SK-N-SH treated with all-trans-retinoic acid at 6 μM for 48 hours (cell line): ENCODE measurements at places on chromosomes 4 and X.
A peak's percentile ranks its signal among the peaks of the same experiment; 100 is the strongest.

DNA sequence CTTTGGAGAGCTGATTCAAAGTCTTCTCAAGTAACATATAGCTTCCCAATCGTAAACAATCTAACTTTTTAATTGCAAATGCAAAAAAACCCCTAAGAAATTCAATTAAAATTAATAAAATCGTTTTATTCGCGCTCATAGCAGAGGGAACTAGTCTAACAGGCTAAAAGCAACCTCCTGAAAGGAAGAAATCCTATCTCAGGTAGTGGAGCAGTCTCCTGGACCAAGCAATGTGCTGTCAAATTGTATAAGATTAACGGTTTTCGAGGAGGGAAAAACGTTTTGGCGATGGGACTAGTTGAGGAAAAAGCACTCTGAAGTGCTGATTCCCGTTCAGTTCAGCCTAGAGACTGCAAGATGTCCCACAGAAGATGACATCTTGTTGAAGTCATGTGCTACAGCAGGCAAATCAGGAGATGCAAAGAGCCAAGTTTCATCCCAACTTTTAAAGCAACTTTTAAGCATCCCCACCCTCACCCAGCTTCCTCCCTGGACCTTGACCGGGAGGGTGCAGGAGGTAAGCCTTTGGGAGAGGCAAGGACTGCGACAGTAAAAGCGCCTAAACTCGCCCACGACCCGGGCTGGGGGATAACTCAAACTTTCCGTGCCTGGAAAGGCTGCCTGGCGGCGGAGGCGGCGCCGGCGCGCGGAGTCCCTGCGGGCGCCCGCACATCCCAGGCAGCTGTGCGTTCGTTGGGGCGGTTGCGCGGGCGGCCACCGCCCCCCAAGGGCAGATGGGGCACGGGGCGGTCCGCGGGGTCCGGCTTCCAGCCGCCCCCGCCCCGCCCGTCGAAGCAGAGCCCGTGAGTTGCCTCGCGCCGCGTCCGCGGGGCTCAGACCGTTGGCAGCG, 784 bp downstream of the MAP7D3 start:
- peak; percentile 78 for ATAC-seq

- ATAC-seq = no peak
Measured at GRCh38 chr4:54224996-54225597, 4.0 kb upstream of the PDGFRA start.

- no peak for ATAC-seq
Measured at GRCh38 chr4:82629238-82630000, 67.6 kb upstream of the TMEM150C start.

- ATAC-seq = no peak
Measured at GRCh38 chr4:75135068-75135825, 202.3 kb downstream of the PARM1 start.

DNA sequence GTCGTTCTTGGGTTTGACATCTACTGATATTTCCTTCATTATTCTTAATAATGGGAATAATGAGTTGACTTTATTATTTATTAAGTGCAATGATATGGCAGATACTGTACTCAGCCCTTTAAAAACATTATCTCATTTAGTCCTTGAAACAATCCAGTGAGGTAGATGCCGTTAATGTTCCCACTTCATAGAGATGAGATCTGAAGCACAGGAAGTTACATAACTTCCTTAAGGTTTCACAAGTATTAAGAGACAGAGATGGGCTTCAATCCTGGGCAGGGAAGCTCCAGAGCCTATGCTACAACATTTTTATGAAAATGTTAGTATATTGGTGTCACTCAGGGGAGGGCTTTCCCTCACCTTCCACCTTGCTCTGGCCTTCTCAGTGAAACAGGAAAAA, 9.7 kb upstream of the KLHL13 start:
- ATAC-seq = no peak

- no peak for ATAC-seq
Measured at GRCh38 chr4:187921946-187922623, 73.5 kb upstream of the ZFP42 start.

DNA sequence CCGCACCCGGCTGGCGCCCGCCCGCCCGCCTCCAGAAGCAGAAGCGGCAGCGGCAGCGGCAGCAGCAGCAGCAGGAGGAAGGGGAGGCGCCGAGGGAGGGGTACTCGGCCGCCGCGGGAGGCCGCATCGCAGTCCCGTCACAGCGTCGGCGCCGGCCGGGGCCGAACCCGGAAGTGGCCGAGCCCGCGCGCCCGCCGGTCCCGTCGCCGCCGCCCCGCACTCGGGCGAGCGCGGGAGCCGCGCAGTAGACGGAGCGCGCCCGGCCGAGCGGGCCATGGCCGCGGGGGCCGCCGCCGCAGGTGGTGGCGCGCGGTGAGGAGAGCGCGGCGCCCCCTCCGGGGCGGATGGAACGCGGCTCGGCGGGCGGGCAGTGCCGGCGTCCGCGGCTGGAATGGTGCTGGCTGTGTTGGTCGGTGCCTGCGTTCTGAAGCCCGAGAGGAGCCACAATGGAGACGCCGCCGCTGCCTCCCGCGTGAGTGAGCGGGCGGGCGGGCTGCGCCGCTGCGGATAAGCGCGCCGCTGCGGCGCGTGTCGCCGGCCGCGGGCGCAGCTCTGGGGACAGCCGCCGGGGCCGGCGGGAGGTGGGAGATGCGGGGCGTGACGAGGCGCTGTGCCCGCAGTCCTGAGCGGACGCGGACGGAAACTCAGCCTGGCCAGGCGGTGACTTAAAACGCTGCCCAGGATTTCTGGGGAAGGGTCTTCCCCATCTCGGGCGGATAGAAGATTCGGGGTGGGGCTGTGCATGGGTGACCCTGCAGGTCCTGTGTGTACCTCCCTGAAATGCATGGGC, at the start of gene KLHL2:
TSS of gene KLHL2 (plus strand) at position 131 of the 790 bp plus-strand sequence. CDS start at position 447, 316 bp downstream.
- ATAC-seq = peak; percentile 59

- ATAC-seq = no peak
Measured at GRCh38 chr4:170017252-170017651, 8.9 kb downstream of the MFAP3L start.

DNA sequence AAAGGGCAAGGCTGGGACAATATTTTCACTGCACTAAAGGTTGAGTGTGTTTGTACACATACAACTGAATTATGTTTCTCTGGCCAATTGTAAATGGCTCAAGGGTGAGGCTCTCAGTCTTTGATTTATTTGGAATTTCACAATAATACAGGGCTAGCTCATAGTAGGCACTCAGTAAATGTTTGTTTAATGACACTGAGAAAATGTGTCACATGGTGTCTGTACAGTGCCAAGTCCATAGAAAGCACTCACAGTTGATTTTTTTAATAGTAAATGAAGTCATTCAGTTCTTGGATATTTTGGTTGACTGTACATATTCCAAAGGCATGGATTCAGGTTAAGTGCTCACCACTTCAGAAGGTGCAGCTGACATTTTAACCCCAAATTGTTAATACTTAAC, 176.4 kb downstream of the IL1RAPL2 start:
- no peak for ATAC-seq

DNA sequence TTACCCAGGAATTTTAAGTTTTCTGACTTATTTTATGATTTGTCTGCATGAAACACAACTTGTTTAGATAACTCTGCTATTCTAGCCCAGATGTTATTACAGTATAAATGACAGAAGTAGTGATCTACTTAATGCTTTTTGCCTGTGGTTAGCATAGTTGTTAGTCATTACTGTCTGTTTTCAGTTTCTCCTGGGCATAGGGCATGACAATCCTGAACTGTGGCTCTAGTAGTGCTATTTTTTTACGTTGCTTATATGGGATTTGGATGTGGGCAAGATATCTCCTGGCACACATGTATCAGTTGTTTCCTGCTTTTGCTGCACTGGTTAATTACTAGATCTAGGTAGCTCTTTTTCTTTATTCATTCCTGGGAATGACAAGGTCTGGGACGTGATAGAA, 1005.8 kb downstream of the PCDH18 start:
- ATAC-seq = no peak

DNA sequence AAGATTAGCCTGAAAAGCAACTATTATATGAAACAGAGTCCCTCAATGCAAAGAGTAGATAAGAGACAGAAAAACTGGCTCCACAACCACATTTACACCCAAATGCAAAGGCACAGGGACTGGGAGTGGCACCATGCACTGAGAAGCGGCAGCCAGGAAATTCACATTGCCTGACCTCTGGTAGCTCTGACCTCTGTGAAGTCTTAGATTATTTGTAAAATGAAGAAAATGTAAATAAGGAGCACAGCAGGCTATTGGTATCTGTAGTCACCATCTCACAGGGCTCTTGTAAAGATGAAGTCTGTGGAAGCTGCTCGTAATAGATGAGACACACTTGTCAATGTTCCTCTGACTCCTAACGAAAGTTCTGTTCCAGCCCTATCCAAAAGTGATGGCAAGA, 69.7 kb downstream of the FAT1 start:
- no peak for ATAC-seq

DNA sequence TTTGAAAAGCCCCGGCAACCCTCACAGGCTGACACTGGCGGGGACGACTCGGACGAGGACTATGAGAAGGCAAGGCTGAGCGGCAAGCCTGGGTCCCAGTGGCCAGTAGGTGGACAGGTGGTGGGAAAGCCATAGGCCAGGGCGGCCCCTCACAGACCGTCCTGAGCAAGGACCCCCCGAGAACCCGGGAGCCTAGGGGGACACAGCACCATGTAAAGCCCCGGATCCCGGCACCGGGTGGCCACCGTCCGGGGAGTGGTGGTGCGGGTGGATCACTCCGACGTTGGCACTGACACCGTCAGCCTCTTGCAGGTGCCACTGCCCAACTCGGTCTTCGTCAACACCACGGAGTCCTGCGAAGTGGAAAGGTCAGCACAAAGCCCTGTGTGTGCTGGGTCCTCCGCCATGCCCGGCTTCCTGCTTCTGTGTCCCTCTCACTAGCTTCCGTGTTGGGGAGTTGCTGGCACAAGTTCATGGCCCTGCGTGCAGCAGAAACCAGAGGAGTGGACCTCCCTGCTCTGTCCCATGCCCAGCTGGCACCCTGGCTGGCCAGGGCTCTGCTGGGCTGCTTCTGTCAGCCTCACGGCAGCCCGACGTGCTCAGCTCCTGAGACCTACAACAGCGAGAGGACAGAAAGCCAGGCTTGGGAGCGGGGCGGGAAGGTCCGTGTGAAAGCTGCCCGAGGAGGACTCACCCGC, 11.9 kb upstream of the ADD1 start:
- ATAC-seq = no peak; the same call in 2 of the 3 replicates

- peak; percentile 49 for ATAC-seq
Measured at GRCh38 chr4:47615385-47615784, 130.3 kb downstream of the ATP10D start.

GRCh38 chr4:78556665-78557064, 5.1 kb downstream of the ANXA3 start:
- ATAC-seq = no peak

GRCh38 chr4:124061413-124061812, 651.1 kb downstream of the ANKRD50 start:
- ATAC-seq = no peak

DNA sequence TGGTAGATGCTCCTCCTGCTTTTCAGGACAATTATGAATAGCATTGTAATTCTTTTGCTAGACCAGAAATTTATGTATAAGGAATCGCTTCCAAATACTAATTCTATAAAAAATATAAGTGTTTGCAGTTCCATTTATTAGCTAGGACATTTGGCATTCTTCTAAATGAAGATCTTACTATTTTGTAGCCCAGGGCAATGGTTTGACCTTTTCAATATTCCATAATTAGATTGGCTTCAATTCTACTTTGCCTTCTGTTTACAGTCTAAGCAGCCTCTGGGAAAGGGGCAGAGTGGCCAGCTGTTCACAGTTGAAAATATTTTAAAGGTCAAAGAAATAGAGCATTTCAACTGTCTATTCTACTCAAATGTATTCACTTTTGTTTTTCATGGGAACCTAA, 912.1 kb upstream of the GRIA3 start:
- no peak for ATAC-seq

GRCh38 chr4:44150091-44150576, 298.5 kb downstream of the KCTD8 start:
- ATAC-seq = no peak

DNA sequence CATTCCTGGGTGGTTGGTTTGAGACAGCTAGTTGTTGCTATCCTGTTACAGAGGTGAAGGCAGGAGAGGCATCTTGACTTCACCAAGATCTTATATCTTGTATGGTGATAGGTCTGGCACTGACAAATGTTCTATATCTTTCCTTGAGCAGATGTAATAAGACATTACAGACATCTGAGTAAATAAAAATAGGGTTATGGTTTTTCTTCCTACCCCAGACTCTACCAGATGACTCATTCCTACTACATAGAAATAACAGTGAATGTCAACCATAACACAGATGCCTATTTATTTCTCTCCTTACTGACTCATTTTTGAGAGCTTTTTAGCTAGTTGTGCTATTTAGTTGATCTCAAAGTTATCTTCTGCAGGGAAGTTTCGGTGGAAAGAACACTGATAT, 21.9 kb downstream of the HNRNPH2 start:
- ATAC-seq = peak; percentile 91

- ATAC-seq = no peak
Measured at GRCh38 chr4:95672811-95673210, 124.0 kb upstream of the UNC5C start.

DNA sequence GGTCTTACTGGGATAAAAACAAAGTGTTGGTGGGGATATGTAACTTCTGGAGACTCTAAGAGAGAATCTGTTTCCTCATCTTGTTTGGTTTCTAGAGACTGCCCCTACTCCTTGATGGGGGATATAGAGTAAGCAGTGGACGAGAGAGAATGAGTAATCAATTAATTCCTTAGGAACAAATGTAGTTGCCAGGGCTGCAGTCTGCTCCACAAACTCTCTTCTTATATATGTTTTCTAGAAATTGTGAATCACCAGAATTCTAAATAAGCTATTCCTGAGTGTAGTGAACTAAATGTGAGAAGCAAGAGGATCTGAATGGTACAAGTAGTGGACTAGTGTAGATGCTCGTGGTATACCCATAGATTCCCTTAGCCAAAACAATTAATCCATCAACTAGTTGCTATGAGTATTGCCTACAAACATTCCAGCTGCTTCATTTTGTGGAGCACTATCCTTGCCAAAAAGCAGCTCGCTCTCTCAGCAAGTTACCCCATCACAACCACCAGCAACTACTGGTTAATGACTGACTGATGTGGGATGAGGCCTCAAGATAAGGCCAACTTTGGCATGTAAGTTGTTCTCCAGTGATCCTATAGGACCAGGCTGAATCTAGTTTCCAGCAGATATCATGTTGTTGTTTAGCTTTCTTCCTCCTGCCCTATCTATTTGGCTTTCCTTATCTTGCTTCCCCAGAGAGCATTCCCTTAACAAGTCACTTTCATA, 273.0 kb downstream of the SLC7A11 start:
- peak; percentile 25; the same call in 2 of the 3 replicates for ATAC-seq

DNA sequence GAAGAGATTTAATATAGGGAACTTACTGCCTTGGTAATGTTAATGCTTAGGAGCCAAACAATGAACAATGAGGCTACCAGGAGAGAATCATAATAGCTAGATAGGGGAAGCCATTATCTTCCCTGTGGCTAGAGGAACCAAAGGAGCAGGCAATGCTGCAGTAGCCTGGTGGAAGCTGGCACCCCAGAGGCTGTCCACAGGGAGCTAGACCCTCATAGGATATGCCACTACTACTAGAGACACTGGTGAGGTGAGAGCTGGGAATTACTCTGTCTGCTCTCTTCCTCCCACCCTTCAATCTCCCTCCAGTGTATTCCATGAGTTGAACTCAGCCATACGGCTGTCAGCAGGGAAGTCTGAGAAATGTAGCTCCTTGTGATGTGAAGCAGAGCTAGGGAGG, 601.4 kb downstream of the KCNIP4 start:
- no peak for ATAC-seq
